GM12865 (cell line): ENCODE measurements at places on chromosomes 2 and 18.

GRCh38 chr2:181656450-181657291 lies at the start of gene CERKL:
TSS of gene CERKL (minus strand) at chr2:181657105. CDS start at chr2:181657006, 99 bp downstream.
- peak; percentile 61 for DNase-seq

GRCh38 chr2:20303966-20304365 lies 46.7 kb downstream of the PUM2 start:
- DNase-seq, result no peak

GRCh38 chr18:62632788-62633455 lies 82.4 kb upstream of the PHLPP1 start:
- DNase-seq, result no peak

DNA sequence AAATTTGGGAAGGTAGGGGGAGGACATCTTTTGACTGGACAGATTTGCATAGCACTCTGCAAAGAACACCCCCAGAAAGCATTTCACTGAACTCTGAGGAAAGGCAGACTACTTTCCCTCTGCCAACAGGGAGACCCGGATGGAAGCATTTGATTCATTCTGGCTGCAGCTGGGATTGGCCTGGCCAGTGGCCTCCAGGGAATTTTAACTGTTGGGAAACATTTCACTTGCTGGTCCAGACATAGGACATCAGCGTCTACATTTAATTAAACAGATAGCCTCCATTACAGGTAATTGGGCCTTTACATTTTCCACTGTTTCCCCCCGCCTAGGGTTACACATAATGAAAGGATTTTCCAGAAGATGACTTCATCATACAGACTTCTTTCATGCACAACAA lies 92.8 kb downstream of the MARCHF4 start:
- no peak for DNase-seq

DNA sequence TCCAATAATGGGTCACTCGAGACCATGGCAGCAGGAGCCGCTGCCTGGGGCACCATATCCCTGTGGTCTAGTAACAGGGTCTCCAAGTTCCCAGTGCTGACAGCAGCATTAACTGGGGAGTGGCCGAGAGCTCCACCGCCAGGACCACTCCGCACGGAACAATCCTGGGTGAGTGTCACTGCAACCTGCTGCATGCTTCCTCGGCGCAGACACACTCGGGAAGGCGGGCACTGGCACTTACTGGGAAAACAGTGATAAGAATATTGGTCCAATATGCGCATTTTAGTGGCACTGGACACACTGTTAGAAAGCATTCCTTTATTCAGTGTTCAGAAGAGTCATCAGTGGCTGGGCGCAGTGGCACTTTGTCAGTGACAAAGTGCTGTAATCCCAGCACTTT lies 29.7 kb downstream of the FAM228A start:
- no peak for DNase-seq

DNA sequence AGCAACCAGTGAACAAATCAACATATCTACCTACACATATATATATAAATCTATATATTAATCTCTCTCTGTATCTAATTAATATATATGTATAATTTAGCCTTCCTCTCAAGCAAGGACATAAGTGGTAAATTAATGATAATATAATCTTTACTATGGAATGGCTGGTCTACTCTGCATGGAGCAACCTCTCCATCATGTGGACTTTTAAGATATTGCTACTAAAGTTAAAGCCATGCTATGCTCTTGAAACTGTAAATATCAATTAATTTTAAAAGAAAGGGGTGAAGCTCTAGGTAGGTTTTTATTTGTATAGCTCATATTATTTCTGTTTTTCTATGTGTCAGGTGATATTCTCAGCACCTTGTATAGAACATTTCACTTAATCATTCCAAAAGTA lies 147.0 kb downstream of the PPP1R1C start:
- DNase-seq, result no peak

GRCh38 chr2:239879423-239880084 lies 145.6 kb downstream of the NDUFA10 start:
- no peak for DNase-seq
